Body of pancreas (tissue), 4 donors: ENCODE measurements at places on chromosomes 4 and X. TPM values are rescaled to one million over a fixed set of nuclear protein-coding genes. Genes with fewer than 3 reads are reported as not detected.

Gene TBX22
- not detected for total RNA-seq

Gene PDCL2
- not detected for total RNA-seq

Gene UCP1
- not detected for total RNA-seq

Gene NMU
- total RNA-seq: not detected

Gene HSFX4
- total RNA-seq: not detected

Gene CCDC149
- total RNA-seq: 15.0 TPM

Gene NFKB1
- 20.5 TPM for total RNA-seq

Gene THAP6
- 21.8 TPM for total RNA-seq

Gene NSUN7
- total RNA-seq: 35.3 TPM

Gene HSFX3
- not detected for total RNA-seq

Gene TRPC5OS
- total RNA-seq: not detected

Gene GRIA2
- 1.0 TPM for total RNA-seq

Gene BEND4
- total RNA-seq: not detected

Gene CXorf49
- not detected for total RNA-seq

Gene RCHY1
- 22.4 TPM for total RNA-seq

Gene DCHS2
- total RNA-seq: 0.33 TPM

Gene IL3RA
- total RNA-seq: 0.78 TPM

Gene AMOT
- 7.3 TPM for total RNA-seq

Gene SATL1
- total RNA-seq: not detected

Gene SYTL5
- 7.3 TPM for total RNA-seq

Gene NDNF
- 0.66 TPM for total RNA-seq

Gene ATP1B4
- not detected for total RNA-seq

Gene MAGEA9B
- not detected for total RNA-seq

Gene TRAM1L1
- total RNA-seq: 4.9 TPM

Gene BEX4
- 14.8 TPM for total RNA-seq

Gene GAGE13
- not detected for total RNA-seq

Gene TMPRSS11B
- not detected for total RNA-seq

Gene GPC4
- total RNA-seq: 11.2 TPM

Gene RNF128
- total RNA-seq: 18.9 TPM

Gene CD40LG
- not detected for total RNA-seq

Gene SSX4
- not detected for total RNA-seq

Gene CFI
- total RNA-seq: 31.6 TPM

Gene RTL9
- not detected for total RNA-seq

Gene SH3RF1
- total RNA-seq: 17.1 TPM

Gene BEND2
- under 0.01 TPM for total RNA-seq

Gene UTP14A
- 13.8 TPM for total RNA-seq

Gene GALNTL6
- total RNA-seq: not detected

Gene SPANXD
- not detected for total RNA-seq

Gene EVC
- 30.0 TPM for total RNA-seq

Gene ARX
- total RNA-seq: not detected

Gene SPATA4
- total RNA-seq: not detected

Gene PNMA5
- not detected for total RNA-seq

Gene UGT2B17
- not detected for total RNA-seq
